ENCODE measurements at places on chromosomes 1 and 21. TPM values are rescaled to one million over a fixed set of nuclear protein-coding genes. Genes with fewer than 3 reads are reported as not detected.

Gene LCE1E
- 1.0 TPM for polyA plus RNA-seq

Gene EGLN1
- polyA plus RNA-seq, result 34.1 TPM

Gene CACNA1E
- polyA plus RNA-seq, result not detected

GRCh38 chr1:32958827-32959226, 5.8 kb downstream of the RNF19B start:
- H3K27ac ChIP-seq, result no peak overlapping the region
- H3K27me3 ChIP-seq, result no peaks in the 10 kb centered on the region
- no peak overlapping the region for H3K4me3 ChIP-seq
- peaks cover 14% of the 10 kb centered on the region for H3K36me3 ChIP-seq
- H3K4me1 ChIP-seq, result peaks cover 31% of the 10 kb centered on the region
- DNase-seq, result no peak

Gene SELE
- polyA plus RNA-seq, result not detected

DNA sequence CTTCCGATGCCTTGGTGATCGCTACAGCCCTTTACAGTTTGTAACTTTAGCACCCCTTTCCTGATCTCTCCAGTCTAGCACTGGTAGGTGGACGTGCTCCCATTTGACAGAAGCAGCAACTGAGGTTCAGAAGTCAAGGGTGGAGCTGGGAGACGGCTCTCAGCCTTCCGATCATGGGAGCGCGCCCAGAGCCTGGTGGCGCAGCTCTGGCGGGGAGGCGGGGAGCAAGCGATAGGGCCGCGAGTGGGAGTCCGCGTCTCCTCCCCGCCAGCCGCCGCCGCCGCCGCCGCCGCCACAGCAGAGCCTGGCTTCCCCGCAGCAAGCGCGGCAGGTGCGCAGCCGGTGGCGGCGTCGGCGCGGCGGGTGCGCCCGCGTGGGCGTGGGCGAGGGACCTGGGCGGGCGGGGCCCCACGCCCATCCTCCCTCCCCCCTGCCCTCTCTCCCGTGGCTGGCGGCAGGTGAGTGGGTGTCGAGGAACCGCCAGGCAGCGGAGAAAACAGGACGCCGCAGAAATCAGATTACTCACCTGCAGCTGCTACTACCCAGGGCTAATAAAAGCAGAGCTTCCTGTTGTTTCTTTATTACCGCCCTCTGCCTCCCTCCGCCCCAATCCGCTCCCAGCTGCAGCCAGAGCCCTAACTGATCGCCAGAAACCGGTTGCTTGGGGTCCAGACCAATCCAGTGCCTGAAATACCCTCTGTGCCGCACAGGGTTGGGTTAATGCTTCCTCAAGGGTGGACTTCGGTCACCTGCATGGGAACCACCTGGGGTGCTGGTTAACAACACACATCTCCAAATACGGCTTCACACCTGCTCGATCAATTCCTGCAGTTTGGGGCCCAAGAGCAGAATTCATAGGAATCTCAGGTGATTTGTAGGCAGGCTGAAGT, 60.2 kb upstream of the ID3 start:
- peaks cover 4% of the 10 kb centered on the region for H3K4me1 ChIP-seq
- no peak for DNase-seq
- peaks cover 3% of the 10 kb centered on the region for H3K27me3 ChIP-seq
- H3K4me3 ChIP-seq, result no peak overlapping the region

DNA sequence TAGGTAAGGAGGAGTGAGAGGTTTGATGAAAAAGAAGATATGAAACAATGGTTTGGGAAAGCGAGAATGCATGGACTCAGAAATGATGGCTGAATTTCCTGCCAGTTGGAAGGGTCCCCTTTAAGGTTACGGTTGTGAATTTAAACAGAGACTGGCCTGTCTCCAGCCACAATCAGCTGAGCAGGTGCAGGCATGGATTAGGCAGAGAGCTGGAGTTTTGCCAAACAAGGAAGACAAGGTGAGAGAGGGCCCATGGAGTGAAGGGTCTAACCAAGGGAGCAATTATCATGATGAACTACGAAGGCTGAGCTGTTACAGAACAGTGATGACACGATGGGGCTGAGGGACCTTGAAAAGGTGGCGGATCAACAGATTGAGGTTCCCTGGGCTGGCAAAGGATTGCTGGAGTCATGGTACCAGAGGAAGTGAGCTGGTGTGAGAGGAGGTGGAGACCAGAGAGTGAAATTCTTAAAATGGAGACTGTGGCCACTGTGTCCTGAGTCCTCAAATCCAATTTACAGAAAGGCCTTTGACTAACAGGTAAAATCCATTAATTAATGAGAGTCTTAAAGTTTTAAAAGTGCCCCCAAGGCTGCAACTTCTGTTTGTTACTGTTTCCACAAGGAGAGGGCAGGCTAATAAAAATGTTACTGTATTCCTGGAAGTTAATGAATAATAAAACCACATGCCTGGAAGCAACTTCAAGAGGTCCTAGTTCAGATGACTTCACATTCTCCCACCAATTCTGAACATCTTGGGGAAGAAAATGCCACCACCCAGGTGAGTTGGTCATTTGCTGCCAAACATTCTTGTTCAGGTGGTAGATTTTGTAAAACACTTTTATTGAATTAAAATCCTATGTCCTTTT, 41.5 kb downstream of the LHX9 start:
- no peaks in the 10 kb centered on the region for H3K36me3 ChIP-seq
- H3K27ac ChIP-seq, result no peak overlapping the region
- no peaks in the 10 kb centered on the region for H3K27me3 ChIP-seq

- no peak overlapping the region for H3K27ac ChIP-seq
- no peaks in the 10 kb centered on the region for H3K4me1 ChIP-seq
- no peak for DNase-seq
- H3K27me3 ChIP-seq, result no peaks in the 10 kb centered on the region
- no peak overlapping the region for H3K4me3 ChIP-seq
- no peaks in the 10 kb centered on the region for H3K36me3 ChIP-seq
Measured at GRCh38 chr1:59561796-59562195, 253.0 kb upstream of the HOOK1 start.

- H3K27ac ChIP-seq, result no peak overlapping the region
- no peaks in the 10 kb centered on the region for H3K4me1 ChIP-seq
- DNase-seq, result no peak
- peaks cover 35% of the 10 kb centered on the region for H3K36me3 ChIP-seq
- no peak overlapping the region for H3K4me3 ChIP-seq
Measured at GRCh38 chr1:15633756-15634420, 16.6 kb downstream of the DDI2 start.

- H3K36me3 ChIP-seq, result no peaks in the 10 kb centered on the region
- no peaks in the 10 kb centered on the region for H3K4me1 ChIP-seq
- H3K4me3 ChIP-seq, result no peak overlapping the region
- no peak overlapping the region for H3K27ac ChIP-seq
Measured at GRCh38 chr1:86018283-86018923, 138.2 kb downstream of the COL24A1 start.

Gene SLC44A5
- 0.72 TPM for polyA plus RNA-seq

Gene DUSP23
- polyA plus RNA-seq, result 35.0 TPM

- peaks cover 10% of the 10 kb centered on the region for H3K4me1 ChIP-seq
- H3K4me3 ChIP-seq, result no peak overlapping the region
- no peaks in the 10 kb centered on the region for H3K36me3 ChIP-seq
- H3K27me3 ChIP-seq, result peaks cover 6% of the 10 kb centered on the region
- DNase-seq, result no peak
- no peak overlapping the region for H3K27ac ChIP-seq
Measured at GRCh38 chr1:24558902-24559791, 3.3 kb downstream of the NCMAP start.

GRCh38 chr1:78519446-78519845, 28.7 kb downstream of the PTGFR start:
- no peak overlapping the region for H3K4me3 ChIP-seq
- H3K27ac ChIP-seq, result no peak overlapping the region
- no peaks in the 10 kb centered on the region for H3K4me1 ChIP-seq
- no peak for DNase-seq
- H3K36me3 ChIP-seq, result no peaks in the 10 kb centered on the region

- peaks cover 17% of the 10 kb centered on the region for H3K4me1 ChIP-seq
- no peaks in the 10 kb centered on the region for H3K27me3 ChIP-seq
- no peak overlapping the region for H3K4me3 ChIP-seq
- no peak for DNase-seq
Measured at GRCh38 chr1:229258031-229258756, 12.7 kb upstream of the RAB4A start.

Gene FAM110D
- not detected for polyA plus RNA-seq

DNA sequence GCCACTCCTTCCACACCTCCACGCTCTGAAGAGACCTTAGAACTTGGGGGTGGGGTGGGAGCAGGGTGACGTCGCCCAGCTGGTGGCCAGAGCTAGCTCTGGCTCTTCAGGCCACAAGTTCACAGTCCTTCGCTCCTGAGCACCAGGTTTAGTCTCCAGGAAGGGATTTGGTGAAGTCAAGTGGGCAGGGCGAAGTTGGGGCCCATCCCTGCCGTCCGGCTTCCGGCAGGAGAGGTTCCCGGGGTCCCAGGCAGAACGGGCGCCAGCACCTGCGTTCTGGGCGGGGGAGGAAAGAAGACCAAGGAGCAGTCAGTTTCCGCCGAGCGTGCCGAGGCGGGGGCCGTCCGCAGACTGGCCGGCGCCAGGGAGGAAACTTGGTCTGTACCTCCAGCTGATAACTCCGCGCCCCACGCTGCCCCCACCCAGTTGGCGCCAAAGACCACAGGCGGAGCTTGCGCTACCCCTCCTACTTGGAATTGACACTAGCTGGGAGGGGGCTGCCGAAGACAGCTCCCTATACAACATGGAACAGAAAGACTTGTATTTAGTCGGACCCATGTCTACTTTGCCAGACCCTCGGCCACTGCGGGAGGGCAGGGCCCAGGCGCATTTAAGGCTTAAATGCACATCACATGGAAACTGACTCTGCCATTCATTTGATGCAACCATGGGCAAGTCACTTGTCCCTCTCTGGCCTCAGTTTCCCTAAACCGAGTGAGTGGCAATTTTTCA, 995 bp downstream of the ID3 start:
- no peak for DNase-seq
- H3K27me3 ChIP-seq, result no peaks in the 10 kb centered on the region
- H3K4me3 ChIP-seq, result peak overlapping the region; percentile 79
- H3K4me1 ChIP-seq, result peaks cover 56% of the 10 kb centered on the region

Gene LIX1L
- polyA plus RNA-seq, result 9.2 TPM

Gene HSPG2
- 17.0 TPM for polyA plus RNA-seq

Gene SLC5A9
- polyA plus RNA-seq, result 0.08 TPM

Gene TRIM67
- not detected for polyA plus RNA-seq

Gene INAVA
- 18.7 TPM for polyA plus RNA-seq

DNA sequence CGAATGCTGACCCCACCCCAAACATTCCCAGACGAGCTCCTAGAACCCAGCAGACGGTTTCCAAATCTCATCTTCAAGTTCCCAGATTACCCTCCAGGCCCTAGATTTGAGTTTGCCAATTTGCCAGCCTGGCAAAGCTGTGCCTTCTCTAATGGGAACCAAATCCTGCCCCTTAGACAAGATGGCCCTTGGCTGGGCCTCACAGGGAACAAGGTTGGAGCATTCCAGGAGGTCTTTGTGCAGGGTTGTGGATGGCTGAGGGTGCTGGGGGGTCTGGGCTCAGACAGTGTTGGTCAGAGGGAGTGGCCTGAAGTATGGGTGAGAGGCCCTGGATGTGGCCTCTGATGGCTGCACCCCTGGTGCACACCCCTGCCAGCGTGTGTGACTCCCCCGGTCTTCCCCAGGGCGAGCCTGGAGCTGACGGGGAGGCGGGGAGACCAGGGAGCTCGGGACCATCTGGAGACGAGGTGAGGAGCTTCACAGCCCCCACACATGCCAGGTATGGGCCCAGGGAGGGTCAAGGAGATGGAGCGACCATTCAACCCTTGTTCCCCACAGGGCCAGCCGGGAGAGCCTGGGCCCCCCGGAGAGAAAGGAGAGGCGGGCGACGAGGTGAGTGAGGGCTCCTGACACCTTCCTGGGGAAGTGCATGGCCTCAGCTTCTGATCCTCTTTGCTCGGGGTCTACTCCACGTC, 10.2 kb downstream of the COL6A1 start:
- no peaks in the 10 kb centered on the region for H3K36me3 ChIP-seq
- H3K27ac ChIP-seq, result no peak overlapping the region
- no peak overlapping the region for H3K4me3 ChIP-seq
- no peaks in the 10 kb centered on the region for H3K4me1 ChIP-seq
- H3K27me3 ChIP-seq, result no peaks in the 10 kb centered on the region
- DNase-seq, result no peak

Gene JAM2
- not detected for polyA plus RNA-seq

- H3K4me3 ChIP-seq, result no peak overlapping the region
- H3K4me1 ChIP-seq, result peaks cover 39% of the 10 kb centered on the region
- DNase-seq, result no peak
- H3K36me3 ChIP-seq, result peaks cover 1% of the 10 kb centered on the region
- H3K27me3 ChIP-seq, result no peaks in the 10 kb centered on the region
Measured at GRCh38 chr21:43585514-43585913, 73.8 kb downstream of the HSF2BP start.

GRCh38 chr1:169094897-169095569, 11.5 kb upstream of the ATP1B1 start:
- peaks cover 10% of the 10 kb centered on the region for H3K4me1 ChIP-seq
- H3K27me3 ChIP-seq, result no peaks in the 10 kb centered on the region
- H3K4me3 ChIP-seq, result no peak overlapping the region
- H3K36me3 ChIP-seq, result no peaks in the 10 kb centered on the region
- H3K27ac ChIP-seq, result no peak overlapping the region

- peak within 1 kb of the TSS; percentile 49 for H3K4me3 ChIP-seq
- H3K27ac ChIP-seq, result peak within 1 kb of the TSS; percentile 40
- H3K4me1 ChIP-seq, result peaks cover 10% of the 10 kb centered on the region
- H3K36me3 ChIP-seq, result no peaks in the 10 kb centered on the region
Measured at GRCh38 chr1:236142253-236143103, at the start of gene GPR137B. Gene GPR137B, plus strand, starts transcription at chr1:236142539. Its CDS starts 84 bp downstream, at chr1:236142623.

DNA sequence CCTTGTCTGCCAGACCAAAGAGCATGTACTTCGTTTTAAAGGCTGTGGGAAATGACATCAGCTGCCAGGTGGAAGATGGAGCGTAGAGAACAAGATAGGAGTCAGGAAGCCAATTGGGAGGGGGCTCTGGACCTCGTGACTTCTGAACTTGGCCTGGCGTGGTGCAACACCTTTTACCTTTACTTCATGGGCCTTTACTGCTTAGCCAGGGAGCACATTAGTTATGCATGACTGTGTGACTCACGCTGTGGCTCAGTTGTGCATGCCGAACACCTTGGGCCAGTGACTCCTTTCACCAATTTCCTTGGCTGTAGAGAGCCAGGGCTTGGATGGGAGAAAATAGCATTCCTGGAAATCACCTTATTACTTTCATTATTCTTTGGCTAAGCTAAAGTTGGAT, 7.2 kb downstream of the XCL1 start:
- H3K36me3 ChIP-seq, result no peaks in the 10 kb centered on the region
- no peak for DNase-seq
- H3K27ac ChIP-seq, result no peak overlapping the region
- H3K4me1 ChIP-seq, result peaks cover 10% of the 10 kb centered on the region
- H3K27me3 ChIP-seq, result no peaks in the 10 kb centered on the region
- no peak overlapping the region for H3K4me3 ChIP-seq

GRCh38 chr1:112263453-112263852, 132.6 kb upstream of the CTTNBP2NL start:
- no peak overlapping the region for H3K4me3 ChIP-seq
- DNase-seq, result no peak
- no peaks in the 10 kb centered on the region for H3K4me1 ChIP-seq
- no peak overlapping the region for H3K27ac ChIP-seq

Gene IRF6
- 476 TPM for polyA plus RNA-seq

- H3K36me3 ChIP-seq, result no peaks in the 10 kb centered on the region
- H3K27ac ChIP-seq, result no peak overlapping the region
- H3K4me1 ChIP-seq, result no peaks in the 10 kb centered on the region
- DNase-seq, result no peak
- H3K27me3 ChIP-seq, result no peaks in the 10 kb centered on the region
Measured at GRCh38 chr1:51253691-51254090, 17.6 kb downstream of the RNF11 start.

Data from keratinocyte (primary cell).